Activated naive CD4-positive, alpha-beta T cell treated with anti-CD3 and anti-CD28 coated beads for 36 hours (primary cell): ENCODE measurements at places on chromosomes 3 and 15. TPM values are rescaled to one million over a fixed set of nuclear protein-coding genes. Genes with fewer than 3 reads are reported as not detected.

RLBP1 gene
- total RNA-seq, result not detected

- DNase-seq, result no peak
- no peaks in the 10 kb centered on the region for H3K36me3 ChIP-seq
- H3K4me3 ChIP-seq, result no peak overlapping the region
- no peak overlapping the region for H3K27ac ChIP-seq
- H3K4me1 ChIP-seq, result no peaks in the 10 kb centered on the region
- no peaks in the 10 kb centered on the region for H3K27me3 ChIP-seq
Observed at GRCh38 chr3:49465270-49466034, 4.6 kb upstream of the DAG1 start.

DNA sequence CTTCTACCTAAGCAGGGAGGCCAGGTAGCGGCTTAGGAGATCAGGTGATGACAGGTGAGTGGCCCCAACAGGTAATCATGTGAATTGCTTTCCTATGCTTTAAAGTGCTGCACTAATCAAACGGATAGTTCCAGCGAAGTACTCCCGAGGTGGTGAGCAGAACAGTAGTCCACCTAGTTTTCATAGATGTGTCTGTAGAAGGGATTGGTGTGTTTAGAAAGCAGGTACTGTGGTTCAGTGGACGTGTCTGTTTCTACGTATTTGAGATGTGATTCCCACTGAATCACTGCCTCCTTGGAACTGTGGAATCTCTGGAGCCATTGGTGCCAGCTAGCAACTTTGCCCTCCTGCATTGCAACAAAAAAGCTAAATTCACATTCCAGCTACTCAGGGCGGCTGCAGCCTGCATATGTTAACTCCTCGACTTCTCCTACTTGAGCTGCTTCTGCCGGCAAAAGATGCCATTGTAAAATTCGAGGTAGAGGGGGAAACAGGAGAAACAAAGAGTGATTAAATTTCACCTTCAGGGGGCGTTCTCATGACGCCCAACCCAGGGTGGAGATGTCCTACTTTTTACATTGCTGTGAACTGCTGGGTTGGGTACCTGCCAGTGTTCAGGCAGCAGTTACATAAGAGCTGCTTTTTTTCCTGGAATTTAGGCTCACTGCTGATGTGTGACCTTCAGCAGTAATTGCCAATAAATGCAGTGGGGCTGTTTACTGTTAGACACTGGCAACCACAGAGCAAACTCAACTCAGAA lies 227.3 kb downstream of the ITPR1 start:
- H3K36me3 ChIP-seq, result peaks cover 2% of the 10 kb centered on the region
- H3K4me1 ChIP-seq, result peaks cover 6% of the 10 kb centered on the region
- no peak overlapping the region for H3K27ac ChIP-seq
- no peaks in the 10 kb centered on the region for H3K27me3 ChIP-seq
- no peak overlapping the region for H3K4me3 ChIP-seq

DNA sequence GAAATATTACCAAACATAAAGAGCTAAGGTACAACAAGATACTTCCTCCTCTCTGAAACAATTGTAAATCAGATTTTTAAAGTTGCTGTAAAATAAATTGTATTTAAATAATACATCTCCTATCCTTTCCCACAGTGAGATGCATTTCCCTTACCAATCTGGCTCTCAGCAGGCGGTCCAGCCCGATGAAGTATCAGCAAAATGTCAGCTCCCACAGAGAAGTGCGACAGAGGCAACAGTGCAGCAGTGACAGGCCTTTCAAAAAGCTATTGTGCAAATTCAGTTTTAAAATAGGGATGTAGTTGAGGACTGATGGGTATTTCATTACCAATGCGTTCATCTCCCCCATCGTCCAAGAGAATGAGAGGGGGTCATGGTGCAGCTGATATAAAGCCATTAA lies 733.2 kb upstream of the GOLIM4 start:
- DNase-seq, result no peak
- H3K4me1 ChIP-seq, result no peaks in the 10 kb centered on the region
- no peak overlapping the region for H3K4me3 ChIP-seq
- no peaks in the 10 kb centered on the region for H3K27me3 ChIP-seq
- H3K36me3 ChIP-seq, result no peaks in the 10 kb centered on the region

TMEM212 gene
- not detected for total RNA-seq

DNA sequence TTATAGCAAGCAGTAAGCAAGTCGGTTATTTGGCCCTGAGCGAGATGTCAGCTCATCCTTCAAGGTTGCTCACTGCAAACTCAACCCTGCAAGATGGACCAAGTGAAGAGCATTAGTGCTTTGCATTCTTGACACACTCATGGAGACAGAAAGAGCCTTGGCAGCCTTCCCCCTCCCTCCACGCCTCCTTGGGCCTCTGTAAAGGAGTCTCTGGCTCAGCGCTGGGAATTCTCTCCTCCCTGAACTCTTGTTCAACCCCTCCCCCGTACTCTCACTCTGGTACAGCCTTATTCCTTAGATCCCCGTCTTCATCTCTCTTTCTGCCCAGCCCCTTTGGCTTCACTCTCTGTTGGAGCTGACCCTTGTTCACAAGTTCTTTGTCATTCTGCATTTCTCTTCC lies 2.2 kb upstream of the CX3CR1 start:
- peaks cover 6% of the 10 kb centered on the region for H3K4me1 ChIP-seq
- no peak for DNase-seq
- H3K36me3 ChIP-seq, result no peaks in the 10 kb centered on the region
- H3K27me3 ChIP-seq, result no peaks in the 10 kb centered on the region
- no peak overlapping the region for H3K4me3 ChIP-seq
- no peak overlapping the region for H3K27ac ChIP-seq

DNA sequence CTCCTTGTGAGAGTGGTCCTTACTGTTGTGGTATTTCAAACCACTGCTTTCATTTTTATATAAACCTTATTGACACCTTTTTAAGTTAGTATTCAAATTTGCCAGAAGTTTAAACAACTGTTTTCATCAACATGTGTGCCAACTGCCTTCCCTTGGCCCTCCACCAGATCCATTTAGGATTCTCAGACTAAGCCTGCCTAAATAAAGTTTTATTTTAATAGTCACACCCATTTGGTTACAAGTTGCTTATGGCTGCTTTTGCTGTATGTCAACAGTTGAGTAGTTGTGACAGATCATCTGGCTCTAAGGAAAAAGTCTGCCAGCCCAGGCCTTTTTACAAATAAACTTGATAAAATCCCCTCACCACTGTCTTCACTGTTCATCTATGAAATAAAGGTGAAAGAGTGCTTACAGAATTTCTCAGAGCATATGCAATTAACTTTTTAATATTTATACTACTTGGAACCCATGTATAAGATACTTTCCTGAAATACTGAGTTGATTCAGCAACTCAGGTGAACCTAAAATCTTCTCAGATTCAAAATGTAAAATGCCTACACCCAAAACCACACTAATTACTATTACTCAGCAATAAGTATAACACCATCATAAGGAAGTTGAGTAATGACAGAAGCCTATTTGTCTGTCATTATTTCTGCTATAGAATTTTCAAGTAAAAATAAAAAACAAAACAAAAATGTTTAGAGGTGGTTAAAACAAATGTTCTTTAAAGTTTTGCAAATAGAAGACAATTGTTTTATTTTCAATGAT lies 35.1 kb downstream of the PEAK1 start:
- no peak overlapping the region for H3K27ac ChIP-seq
- peaks cover 15% of the 10 kb centered on the region for H3K4me1 ChIP-seq
- H3K36me3 ChIP-seq, result no peaks in the 10 kb centered on the region
- H3K4me3 ChIP-seq, result no peak overlapping the region
- DNase-seq, result no peak
- H3K27me3 ChIP-seq, result no peaks in the 10 kb centered on the region

- no peak for DNase-seq
- peaks cover 4% of the 10 kb centered on the region for H3K27me3 ChIP-seq
- no peak overlapping the region for H3K4me3 ChIP-seq
- no peak overlapping the region for H3K27ac ChIP-seq
- no peaks in the 10 kb centered on the region for H3K4me1 ChIP-seq
- H3K36me3 ChIP-seq, result no peaks in the 10 kb centered on the region
Observed at GRCh38 chr15:91723959-91724358, 129.5 kb upstream of the SLCO3A1 start.

DNA sequence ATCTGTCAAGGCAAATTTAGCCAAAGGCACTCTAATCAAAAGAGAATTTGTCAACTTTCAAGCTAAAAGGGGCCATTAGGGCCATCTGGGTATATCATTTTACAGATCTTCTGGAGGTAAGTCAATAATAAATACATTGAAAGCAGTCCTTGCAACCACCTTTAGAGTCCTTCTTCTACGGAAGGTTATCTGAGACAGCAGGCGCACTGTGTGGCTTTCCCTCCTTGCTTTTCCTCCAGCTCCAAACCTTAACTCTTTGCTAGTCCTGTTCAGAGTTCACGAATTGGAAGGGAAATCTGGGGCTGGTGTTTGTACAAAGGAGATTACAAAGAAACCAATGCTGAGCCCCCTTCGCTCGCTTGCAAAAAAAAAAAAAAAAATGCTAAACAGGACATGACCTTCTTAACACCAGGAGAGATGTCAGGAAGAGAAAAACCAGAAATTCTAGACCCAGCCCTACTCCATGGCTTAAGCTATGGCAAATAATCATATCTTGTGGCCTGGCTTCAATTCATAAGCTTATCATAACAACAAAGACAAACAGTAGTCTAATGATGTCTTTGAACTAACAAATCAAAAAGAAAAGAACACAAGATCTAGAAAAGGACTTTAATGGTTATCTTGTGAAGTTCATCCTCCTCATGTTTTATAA lies 215.7 kb downstream of the STT3B start:
- no peak overlapping the region for H3K4me3 ChIP-seq
- no peaks in the 10 kb centered on the region for H3K4me1 ChIP-seq
- H3K36me3 ChIP-seq, result no peaks in the 10 kb centered on the region

DNA sequence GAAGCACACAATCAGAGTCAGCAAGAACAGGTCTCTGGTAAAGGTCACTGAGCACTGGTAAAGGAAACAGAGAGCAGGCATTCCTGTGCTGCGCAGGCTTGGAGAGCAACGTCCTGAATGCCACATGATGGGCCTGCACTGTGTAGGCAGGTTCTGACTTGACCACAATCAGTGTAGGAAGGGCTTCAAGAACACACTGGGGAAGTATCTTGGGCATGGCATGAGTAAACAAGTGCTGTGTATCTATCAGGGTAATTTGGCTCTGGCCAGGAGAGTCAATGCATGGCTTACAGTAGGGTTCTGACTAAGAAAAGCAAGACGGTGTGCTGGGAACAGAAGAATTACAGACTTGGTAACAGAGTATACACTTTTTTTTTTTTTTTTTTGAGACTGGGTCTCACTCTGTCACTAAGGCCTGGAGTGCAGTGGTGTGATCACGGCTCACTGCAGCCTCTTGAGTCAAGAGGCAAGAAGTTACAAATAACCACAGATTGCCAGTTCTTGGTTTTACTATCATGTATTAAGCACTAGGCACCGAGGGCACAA lies 30.6 kb downstream of the TBC1D2B start:
- H3K27me3 ChIP-seq, result no peaks in the 10 kb centered on the region
- H3K36me3 ChIP-seq, result peaks cover 25% of the 10 kb centered on the region
- peaks cover 68% of the 10 kb centered on the region for H3K4me1 ChIP-seq
- H3K4me3 ChIP-seq, result no peak overlapping the region

- no peak overlapping the region for H3K4me3 ChIP-seq
- H3K4me1 ChIP-seq, result no peaks in the 10 kb centered on the region
- no peak overlapping the region for H3K27ac ChIP-seq
- H3K36me3 ChIP-seq, result no peaks in the 10 kb centered on the region
- DNase-seq, result no peak
Observed at GRCh38 chr15:66647358-66647757, 54.7 kb upstream of the SMAD6 start.

SLC12A8 gene
- 1.1 TPM for total RNA-seq

- no peak for DNase-seq
- peaks cover 4% of the 10 kb centered on the region for H3K36me3 ChIP-seq
- peak overlapping the region; percentile 97 for H3K4me3 ChIP-seq
- H3K27ac ChIP-seq, result peak overlapping the region; percentile 95
- peaks cover 42% of the 10 kb centered on the region for H3K4me1 ChIP-seq
- no peaks in the 10 kb centered on the region for H3K27me3 ChIP-seq
Observed at GRCh38 chr3:114057011-114057347, 442 bp downstream of the QTRT2 start.

- DNase-seq, result peak; percentile 11
- H3K27ac ChIP-seq, result no peak overlapping the region
- peaks cover 3% of the 10 kb centered on the region for H3K27me3 ChIP-seq
- H3K4me3 ChIP-seq, result no peak overlapping the region
- peaks cover 2% of the 10 kb centered on the region for H3K4me1 ChIP-seq
Observed at GRCh38 chr3:36707623-36708409, 56.5 kb downstream of the DCLK3 start.

- H3K4me3 ChIP-seq, result no peak overlapping the region
- H3K27me3 ChIP-seq, result no peaks in the 10 kb centered on the region
- peak overlapping the region; percentile 51 for H3K27ac ChIP-seq
- DNase-seq, result no peak
- peaks cover 2% of the 10 kb centered on the region for H3K36me3 ChIP-seq
Observed at GRCh38 chr3:63960048-63960711, 48.0 kb upstream of the SCAANT1 start.

DNA sequence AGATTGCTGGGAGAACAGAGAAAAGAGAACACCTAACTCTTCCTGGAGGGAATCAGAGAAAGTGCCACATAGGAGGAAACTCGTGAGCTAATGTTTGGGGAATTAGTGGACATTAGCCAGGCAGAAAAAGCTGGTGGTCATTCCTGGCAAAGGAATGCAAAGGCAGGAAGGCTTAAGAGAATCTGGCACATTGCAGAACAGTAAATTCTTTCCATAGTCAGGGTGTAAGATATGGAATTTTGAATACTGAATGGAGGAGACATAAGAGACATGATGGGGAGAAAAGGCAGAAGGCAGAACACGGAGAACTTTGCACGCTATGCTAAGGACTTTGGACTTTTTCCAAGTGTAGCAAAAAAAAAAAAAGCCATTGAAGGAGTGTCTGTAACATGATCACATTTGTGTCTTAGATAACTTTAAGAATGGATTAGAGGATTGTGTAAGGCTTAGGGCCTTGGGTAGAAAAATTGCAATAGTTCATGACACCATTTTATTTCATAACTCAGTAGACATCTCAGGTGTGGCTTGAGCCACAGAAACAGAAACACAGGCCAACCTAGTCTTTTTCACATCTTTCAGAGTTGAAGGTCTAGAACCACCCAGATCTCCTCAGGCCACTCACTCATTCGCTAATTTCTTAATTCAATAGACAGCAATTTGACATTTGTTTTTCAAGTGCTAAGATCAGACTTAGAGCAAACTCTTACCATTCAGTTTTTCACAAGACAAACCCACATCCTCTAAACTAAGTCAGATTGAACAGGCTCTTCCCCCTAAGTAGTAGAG lies 31.2 kb upstream of the CCDC80 start:
- peaks cover 39% of the 10 kb centered on the region for H3K4me1 ChIP-seq
- peak overlapping the region; percentile 31 for H3K27ac ChIP-seq
- no peak overlapping the region for H3K4me3 ChIP-seq
- no peaks in the 10 kb centered on the region for H3K36me3 ChIP-seq
- H3K27me3 ChIP-seq, result peaks cover 15% of the 10 kb centered on the region
- no peak for DNase-seq

HIGD2B gene
- 0.27 TPM for total RNA-seq

GRCh38 chr15:32033186-32033890 lies 3.0 kb downstream of the CHRNA7 start:
- DNase-seq, result no peak
- no peak overlapping the region for H3K27ac ChIP-seq
- H3K27me3 ChIP-seq, result peaks cover 49% of the 10 kb centered on the region
- peaks cover 3% of the 10 kb centered on the region for H3K4me1 ChIP-seq
- H3K4me3 ChIP-seq, result no peak overlapping the region

RASA2 gene
- total RNA-seq, result 27.5 TPM
